ENCODE measurements at places on chromosomes 4 and X.

- DNase-seq = no peak
These were observed 13.1 kb upstream of the ACOT9 start for GRCh38 chrX:23756165-23756564.

- no peak for DNase-seq
These were observed 518.0 kb downstream of the TMA16 start for GRCh38 chr4:164012396-164013027.

DNA sequence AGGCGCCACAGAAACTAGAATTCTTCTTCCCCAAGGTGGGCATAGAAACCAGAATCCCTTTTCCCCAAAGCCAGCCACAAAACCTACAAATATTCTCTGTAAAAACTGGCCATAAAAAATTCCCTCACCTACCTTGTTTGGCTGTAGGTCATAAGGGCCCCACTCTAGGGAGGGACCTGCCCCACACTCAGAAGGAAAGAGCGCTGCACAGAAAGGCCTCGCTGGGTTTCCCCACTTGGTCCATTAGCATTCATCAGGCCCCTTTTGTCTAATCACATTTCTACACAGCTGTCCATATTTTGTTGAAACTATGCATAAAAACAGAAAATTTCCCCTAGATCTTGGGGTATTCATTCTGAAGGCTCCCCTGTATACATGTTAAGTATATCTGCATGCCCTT, 54.1 kb downstream of the PHKA2 start:
- no peak for DNase-seq

DNA sequence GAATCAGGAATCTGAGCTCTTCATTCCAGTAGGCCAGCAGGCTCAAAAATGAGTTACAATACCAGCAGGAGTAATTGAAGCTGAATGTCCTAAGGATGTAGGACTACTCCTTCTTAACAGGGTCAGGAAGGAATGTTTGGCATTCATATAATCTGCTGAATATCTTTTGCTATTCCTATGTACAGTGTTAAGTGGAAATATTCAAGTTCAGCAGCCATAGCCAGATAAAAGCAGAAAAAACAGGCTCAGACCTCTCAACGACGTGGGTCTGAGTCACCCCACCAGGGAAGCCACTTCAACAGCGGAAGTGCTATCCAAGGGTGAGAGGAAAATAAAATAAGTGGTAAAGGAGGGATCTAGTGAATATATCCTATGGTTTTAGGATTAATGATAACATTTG, 577.0 kb downstream of the SPOCK3 start:
- DNase-seq = no peak

GRCh38 chrX:9824554-9824953, 38.3 kb downstream of the SHROOM2 start:
- no peak for DNase-seq

DNA sequence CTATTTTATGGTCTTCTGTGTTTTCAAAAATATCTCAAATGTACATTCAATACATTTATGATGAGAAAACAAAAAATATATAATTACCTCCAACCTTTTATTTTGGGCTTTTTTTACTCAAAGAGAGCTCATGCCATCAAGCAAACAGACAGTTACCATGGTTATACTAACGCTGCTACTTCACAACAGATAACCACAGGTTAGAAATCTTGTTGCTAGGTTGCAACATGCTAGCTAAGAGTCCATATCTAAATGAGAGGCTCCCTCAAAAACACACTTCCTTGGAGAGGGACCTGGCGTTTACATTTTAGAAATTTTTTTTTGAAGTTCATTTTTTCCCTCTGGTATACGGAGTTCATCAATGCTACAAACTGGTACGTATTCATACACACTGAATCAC, 44.3 kb downstream of the TBC1D9 start:
- no peak for DNase-seq

GRCh38 chr4:53712408-53713020, 121.2 kb upstream of the LNX1 start:
- DNase-seq = no peak

DNA sequence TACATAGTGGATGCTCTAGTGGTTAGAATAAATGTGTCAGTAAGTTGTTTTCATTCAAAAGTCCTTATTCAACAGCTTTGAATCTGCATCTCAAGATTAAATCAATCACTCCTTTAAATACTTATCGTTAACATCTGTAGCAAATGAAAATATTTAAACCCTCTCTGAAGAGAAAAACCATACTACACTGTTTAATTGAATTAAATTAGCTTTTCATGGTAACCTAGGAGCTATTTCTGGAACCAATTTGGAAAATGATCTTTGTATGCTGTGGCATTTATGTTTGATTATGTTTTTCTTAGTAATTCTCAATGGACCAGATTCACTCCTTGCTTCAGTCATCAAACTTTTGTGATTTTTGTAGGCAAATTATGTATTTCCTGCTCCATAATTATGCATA, 9.7 kb downstream of the BMPR1B start:
- no peak for DNase-seq

- DNase-seq = no peak
These were observed 99.3 kb upstream of the PCDH18 start for GRCh38 chr4:137631605-137632004.

GRCh38 chrX:155632431-155633100, 19.8 kb upstream of the TMLHE start:
- DNase-seq = no peak

GRCh38 chr4:136927172-136927571, 605.1 kb downstream of the PCDH18 start:
- no peak for DNase-seq

GRCh38 chrX:13084611-13085010, 40.2 kb upstream of the FAM9C start:
- DNase-seq = no peak

Data from breast epithelium (tissue), 4 donors.